ENCODE measurements at places on chromosomes 7 and 10.

- DNase-seq: no peak
These were observed 1.1 kb downstream of the ZDHHC4 start for GRCh38 chr7:6578114-6579084.

GRCh38 chr10:132711613-132712121, 74.3 kb downstream of the NKX6-2 start:
- DNase-seq: no peak

DNA sequence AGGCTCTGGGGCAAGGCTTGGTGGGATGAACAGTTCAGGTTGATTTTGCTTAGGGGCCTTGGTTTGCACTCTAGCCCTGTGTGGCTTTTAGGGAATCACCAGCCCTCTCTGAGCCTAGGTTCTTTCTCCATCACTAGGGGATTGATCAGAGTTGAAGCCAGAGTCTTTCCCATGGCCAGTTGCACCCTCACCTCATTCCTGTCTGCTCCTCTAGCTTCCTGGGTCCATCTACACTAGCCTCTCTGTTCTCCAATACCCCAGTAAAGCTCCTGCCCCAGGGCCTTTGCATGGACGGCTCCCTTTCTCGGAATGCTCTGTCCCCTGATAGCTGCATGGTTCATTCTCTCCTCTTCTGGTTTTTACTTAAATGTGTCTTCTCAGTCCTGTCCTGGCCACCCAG, 40.4 kb downstream of the SORCS3 start:
- no peak for DNase-seq

GRCh38 chr7:127221731-127222130, 31.0 kb downstream of the GRM8 start:
- no peak for DNase-seq

- DNase-seq: no peak
These were observed 2.7 kb downstream of the CYCS start for GRCh38 chr7:25122373-25122772.

DNA sequence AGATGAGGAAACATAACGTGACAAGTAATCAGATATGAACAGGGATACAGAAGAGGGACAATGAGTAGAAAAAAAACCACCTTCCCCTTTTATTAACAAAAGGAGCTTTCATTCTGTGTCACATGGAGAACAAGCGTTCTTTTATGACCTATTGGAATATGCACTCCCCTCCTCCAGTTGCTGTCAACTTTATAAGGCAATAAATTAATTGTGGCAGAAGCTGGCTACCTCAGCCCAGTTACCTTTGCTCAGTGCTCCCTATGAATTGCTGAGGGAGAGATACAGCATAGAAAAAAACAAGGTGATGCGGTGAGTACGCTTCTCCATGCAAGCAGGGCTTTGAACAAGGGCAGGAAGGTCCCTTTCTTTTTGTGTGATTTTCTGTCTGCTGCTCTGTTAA, at the start of gene MGAM2:
Gene MGAM2, plus strand, starts transcription at position 220 of the 400 bp plus-strand sequence. CDS start 5,156 bp downstream, outside the sequence.
- no peak for DNase-seq

GRCh38 chr10:131808370-131808930, 92.4 kb upstream of the PPP2R2D start:
- DNase-seq: no peak

GRCh38 chr10:61837755-61838171, 63.7 kb upstream of the ARID5B start:
- no peak for DNase-seq

GRCh38 chr7:94149789-94150545, 145.8 kb upstream of the BET1 start:
- DNase-seq: no peak
